ENCODE measurements at places on chromosomes 2 and 18. TPM values are rescaled to one million over a fixed set of nuclear protein-coding genes. Genes with fewer than 3 reads are reported as not detected.

NAPG gene
- total RNA-seq: 34.7 TPM

WNT6 gene
- total RNA-seq: not detected

- DNase-seq: no peak
Measured at GRCh38 chr2:37916512-37917082, 8.5 kb upstream of the RMDN2 start.

GRCh38 chr2:158928965-158929364, 39.5 kb upstream of the TANC1 start:
- DNase-seq: no peak

DNA sequence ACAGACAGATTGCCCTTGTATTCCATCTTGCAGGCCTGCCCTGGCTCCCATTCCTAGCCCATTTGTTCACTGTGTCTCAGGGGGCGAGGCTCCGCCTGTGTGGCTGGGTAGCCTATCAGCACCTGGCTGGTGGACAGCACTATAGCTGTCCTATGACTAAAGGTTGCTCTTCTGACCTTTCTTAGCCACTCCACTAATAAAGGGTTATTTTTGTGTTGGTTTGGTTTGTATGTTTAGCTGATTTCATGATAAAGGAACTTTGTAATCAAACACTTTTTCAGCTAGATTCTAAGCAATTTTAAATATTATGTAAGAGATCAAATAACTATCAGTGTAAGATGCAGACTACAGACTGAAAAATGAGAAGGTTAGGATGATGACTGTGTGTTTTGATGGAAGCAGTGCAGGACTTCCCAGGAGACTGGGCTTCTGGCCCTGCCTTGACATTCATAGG, 72.2 kb downstream of the CRIM1 start:
- no peak for DNase-seq

DNA sequence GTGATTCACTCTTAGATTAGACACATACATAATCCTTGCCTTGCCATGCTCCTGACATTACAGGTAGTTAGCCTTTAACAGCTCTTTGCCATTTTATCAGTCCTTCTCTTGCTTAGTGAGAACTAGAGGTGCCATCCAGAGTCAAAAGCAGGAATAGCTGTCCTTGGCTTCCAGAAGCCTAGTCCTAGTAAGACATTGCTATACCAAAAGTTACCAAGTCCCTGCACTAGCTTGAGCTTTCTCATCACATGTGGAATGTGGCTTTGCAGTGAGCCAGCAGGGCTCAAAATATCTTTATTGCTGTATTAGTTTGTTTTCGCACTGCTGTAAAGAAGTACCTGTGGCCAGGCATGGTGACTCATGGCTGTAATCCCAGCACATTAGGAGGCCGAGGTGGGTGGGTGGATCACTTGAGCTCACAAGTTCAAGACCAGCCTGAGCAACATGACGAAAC, 104.7 kb upstream of the NOSTRIN start:
- no peak for DNase-seq
